ENCODE measurements at places on chromosomes 4 and X. TPM values are rescaled to one million over a fixed set of nuclear protein-coding genes. Genes with fewer than 3 reads are reported as not detected.

The CLCN5 gene
- 2.4 TPM for polyA plus RNA-seq

The HSPA4L gene
- 0.72 TPM for polyA plus RNA-seq

The GASK1B gene
- 4.9 TPM for polyA plus RNA-seq

The OPHN1 gene
- polyA plus RNA-seq: 5.9 TPM
